Right atrium auricular region (tissue), 2 donors: ENCODE measurements at places on chromosomes 1 and 21.

GRCh38 chr1:53638360-53639035 lies 100.5 kb downstream of the GLIS1 start:
- no peak for DNase-seq

- DNase-seq, result no peak
Observed at GRCh38 chr1:114145504-114146151, 8.0 kb downstream of the SYT6 start.

- DNase-seq, result no peak
Observed at GRCh38 chr21:36065497-36066036, 4.3 kb upstream of the CBR1 start.

DNA sequence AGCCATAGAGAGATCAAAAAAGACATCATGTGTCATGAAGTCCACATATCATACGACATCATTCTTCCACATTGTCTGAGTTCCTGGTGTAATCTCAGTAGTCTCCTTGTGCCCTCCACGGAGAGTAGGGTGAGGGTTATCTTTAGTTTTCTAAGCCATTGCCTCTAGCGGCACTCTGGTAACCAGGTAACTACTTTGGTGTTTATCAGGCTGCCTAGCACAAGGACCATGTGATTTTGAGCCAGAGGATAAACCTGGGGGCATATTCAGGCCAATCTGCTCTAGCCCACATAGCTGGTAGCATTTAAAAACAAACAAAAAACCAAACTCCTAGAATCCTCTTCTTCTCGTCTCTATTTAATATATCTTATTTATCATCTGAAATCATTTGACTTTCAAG lies 147.4 kb downstream of the GDAP2 start:
- DNase-seq, result no peak

DNA sequence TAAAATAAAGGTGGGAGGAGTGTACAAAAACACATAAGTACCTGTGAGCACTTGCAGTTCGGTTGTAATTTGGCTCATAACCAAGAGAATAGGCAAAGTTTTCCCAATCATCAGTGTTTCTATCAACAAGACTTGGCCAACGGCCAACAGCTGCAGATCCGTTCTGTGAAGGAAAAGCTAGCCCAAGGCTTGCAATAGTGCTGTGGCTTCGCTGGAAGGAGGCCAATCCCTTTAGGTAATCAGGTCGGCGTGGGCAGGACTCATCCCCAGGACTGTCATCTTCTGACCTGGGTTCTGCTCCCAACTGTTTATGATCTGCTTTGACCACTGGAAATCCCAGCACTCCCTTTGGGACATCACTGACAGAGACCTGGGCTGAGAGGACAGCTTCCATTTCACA lies 107.8 kb downstream of the LYST start:
- no peak for DNase-seq

DNA sequence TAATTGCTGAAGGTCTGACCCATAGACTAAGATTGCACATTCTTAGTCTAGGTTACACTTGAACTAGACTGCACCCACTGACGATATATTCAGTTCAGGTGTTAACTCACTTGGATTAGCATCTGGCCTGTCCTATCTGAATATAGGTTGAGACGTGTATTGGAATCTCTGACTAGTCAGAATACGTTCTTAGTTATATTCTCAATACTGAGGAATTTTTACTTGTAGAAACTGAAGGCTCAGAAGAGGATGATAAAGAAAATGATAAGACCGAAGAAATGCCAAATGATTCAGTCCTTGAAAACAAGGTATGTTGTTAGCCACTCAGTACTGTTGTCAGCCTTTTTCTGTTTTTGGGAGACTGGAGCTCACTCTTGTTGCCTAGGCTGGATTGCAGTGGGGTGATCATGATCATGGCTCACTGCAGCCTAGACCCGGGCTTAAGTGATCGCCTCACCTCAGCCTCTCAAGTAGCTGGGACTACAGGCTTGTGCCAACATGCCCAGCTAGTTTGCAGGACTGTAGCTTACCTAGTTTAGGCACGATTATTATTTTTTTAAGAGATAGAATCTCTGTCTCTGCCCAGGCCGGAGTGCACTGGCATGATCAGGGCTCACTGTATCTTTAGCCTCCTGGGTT lies 10.8 kb downstream of the CCDC17 start:
- no peak for DNase-seq

- DNase-seq, result no peak
Observed at GRCh38 chr1:185561629-185562028, 172.6 kb upstream of the HMCN1 start.

- DNase-seq, result no peak
Observed at GRCh38 chr1:19478322-19478721, 7.0 kb downstream of the CAPZB start.

DNA sequence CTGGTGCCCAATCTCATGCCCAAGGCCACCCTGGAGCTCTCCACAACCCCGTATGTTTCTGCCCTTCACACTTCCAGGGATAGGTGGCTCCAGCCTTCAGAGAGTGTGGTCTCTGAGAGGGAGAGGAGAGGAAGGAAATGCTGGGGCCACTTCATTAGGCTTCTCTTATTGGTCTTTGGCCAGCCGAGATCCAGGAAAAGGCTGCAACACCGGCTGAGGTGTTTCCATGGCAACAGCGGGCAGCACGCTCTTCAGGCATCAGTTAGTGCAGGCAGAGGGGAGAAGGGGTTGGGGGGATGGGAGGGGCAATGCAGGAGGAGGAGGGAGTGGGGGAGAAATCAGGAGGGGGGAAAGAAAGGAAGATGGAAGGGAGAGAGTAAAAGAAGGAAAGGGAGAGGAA lies 275.1 kb upstream of the GJB5 start:
- DNase-seq, result no peak

DNA sequence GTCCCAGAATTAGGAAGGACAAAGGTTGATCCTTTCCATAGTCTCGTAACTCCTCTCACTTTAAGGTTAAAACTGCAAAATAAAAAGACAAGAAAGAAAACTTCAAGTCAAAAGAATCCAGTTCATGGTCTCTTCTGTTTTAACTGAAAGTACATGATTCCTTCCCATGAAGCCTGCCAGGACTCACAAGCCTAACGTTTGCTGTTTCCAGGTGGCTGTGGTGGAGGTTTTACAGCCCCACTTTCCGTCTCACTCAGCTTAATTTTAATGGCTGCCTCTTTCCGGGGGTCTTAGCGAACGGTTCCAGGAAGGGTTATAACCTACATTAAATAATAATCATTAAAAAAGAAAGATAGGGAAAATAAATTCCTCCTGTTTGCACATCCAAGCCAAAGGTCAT lies 136.8 kb upstream of the SPAG17 start:
- no peak for DNase-seq

GRCh38 chr1:101291562-101292380 lies 55.0 kb downstream of the S1PR1 start:
- DNase-seq, result no peak

DNA sequence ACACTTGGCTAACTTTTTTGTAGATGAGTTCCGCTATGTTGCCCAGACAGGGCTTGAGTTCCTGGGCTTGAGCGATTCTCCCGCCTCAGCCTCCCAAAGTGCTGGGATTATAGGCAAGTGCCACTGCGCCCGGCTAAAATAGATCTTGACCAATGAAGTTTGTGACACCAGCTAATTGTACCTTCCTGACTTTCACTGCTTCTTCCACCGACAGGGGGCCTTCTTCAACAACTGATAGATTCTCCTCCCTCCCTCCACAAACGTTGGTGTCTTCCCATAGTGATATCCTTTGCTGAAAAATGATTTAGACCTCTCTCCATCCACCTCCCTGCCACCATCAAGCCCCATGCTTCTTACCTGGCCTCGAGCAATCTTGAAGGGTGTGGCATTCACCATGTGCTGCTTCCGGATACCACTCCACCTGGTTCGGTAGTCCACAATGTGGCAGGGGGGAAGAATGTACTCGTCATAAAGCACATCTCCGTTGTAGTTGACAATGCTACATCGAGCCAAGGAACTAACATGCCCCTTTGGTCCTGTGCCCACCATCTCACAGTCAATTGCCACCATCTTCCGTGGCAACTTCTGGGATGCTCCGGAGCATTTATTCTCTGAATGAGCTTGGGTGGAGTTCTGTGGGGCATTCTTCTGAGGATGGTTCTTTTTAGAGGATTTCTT lies 1.6 kb upstream of the METTL25B start:
- DNase-seq, result no peak

GRCh38 chr1:52592637-52593323 lies 9.4 kb upstream of the GPX7 start:
- no peak for DNase-seq

DNA sequence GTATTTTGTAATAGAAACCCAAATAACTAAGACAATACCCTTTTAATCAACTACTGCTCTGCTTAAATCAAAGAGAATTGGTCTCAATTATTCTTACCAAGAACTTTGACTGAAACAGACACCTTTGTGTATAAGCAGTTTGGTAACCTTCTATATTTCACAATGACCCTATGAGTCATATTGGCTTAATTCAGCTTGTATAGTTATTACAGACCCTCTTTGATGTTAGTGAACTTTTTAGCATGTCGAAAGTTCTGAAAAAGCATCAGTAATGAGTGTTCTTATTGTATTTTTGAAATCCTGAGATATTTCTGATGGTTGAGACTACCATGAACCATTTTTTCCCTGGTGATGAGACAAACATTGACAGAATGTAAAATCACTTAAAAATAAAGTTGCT lies 43.3 kb upstream of the RABGAP1L start:
- no peak for DNase-seq

DNA sequence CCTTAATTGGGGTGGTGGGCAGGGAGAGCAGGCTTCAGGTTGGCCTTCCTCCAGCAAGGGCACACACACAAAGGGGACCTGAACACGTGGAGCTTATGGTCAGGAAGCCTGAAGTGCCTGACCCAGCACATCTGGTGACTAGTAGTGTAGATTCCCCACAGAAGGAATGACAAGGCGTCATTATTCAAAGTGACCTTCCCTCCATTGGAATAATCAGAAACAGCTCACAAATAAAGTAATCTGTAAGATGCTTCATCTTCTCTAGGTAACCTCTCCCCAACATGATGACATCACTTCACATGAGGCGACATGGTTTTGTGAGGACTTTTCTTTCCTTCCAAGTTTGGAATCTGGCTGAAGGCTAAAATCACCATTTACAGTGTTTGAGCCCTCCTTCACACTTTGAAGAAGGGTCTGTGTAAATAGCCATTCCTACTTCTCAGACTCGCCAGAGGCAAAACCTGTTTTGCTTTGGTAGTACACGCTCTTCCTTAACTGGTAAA lies 32.8 kb upstream of the ERG start:
- no peak for DNase-seq

GRCh38 chr1:28582248-28582615 lies 9.8 kb upstream of the RAB42 start:
- no peak for DNase-seq

DNA sequence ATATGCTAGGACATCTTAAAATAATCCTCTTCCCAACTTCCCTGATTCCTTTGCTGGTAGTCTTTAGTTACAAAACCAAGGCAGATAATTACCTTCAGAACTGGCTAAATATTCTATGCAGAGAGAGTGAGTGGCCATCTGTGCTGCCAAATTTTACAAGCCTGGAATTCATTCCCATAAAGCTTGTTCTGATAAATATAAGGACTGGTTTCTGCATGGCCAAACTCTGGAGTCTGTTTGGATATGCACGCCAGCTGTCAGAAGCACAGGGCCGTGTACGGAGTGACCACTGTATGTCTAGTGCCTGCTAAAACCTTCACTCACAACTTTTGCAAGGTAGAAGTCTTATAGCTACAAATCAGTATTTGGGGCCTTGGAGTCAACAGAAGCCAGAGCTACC lies 66.5 kb upstream of the RAVER2 start:
- no peak for DNase-seq

GRCh38 chr1:8473121-8473875 lies 155.4 kb downstream of the SLC45A1 start:
- DNase-seq, result no peak

GRCh38 chr1:210598135-210598652 lies 269.5 kb downstream of the HHAT start:
- DNase-seq, result peak; percentile 90

DNA sequence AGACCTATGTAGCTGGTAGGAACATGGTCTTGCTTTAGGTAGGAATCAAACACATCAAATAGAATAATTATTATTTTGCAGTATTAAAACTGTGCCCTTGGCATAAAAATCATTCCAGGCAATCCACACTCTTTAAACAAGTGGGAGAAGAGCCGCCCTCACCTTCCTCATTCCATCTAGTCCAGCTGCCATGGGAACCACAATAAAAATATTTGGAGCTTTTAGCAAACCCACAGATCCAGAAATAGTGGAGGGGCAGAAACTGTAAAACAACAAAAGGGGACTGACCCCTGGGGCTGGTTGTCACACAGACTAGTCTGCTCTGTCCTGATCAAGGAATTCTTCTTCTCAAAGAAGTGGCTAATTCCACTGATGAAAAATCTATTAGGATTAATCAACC lies 61.6 kb downstream of the PTPRC start:
- DNase-seq, result no peak

DNA sequence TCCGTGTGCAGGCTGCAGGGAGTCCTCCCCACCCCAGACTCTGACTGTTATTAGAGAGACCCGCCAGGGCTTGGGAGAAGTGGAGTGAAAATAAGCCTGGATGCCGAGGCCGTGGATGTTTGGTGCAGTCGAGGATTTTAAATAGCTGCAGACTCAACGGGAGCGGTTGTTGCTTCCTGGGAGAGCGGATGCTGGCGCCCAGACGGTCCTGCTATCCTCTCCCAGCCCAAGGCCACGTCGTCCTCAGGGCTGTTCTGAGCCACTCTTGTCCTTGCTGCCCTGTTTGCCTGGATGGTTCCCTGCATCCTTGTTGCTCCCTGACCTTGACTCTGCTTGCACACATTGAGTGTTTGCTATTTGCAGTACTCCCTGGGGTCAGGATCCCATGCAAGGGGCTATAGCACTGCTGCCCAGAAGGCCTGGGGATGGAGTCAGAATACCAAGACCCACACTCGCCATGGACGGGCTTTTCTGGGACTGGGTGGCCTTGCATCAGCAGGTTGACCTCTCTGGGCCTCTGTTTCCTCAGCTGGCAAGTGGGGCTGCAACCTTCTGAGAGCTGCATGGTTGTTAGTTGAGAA lies 205.3 kb upstream of the C1orf174 start:
- no peak for DNase-seq

DNA sequence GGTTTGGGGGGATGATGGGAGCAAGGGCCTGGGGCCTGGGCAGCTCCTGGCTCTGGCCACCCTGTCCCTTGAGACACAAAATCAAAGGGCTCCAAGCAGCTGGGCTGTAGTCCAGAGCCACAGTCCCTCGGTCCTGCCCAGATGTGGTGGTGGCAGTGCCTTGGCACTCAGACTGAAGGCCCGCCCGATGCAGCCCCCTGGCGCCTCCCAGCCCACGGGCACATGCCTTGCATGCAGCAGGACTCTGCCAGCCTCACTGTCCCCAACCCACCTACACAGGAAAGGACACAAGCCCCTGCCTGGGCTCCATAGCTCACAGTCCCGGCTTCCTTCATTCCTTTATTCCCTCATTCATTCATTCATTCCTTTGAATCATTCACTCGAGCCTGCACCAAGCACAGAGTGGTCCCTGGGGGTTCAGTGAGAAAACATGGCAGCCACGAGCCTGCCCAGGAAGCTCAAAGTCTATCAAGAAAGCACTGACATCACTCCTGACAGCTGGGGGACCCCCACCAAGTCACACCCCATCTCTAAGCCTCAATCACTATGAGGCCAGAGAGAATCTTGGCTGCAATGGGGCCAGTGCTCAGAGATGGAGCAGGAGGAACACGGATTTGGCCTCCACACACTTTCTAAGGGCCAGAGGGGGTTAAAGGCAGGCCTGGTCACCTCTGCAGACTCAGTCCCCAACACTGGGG lies 5.8 kb downstream of the SDC3 start:
- no peak for DNase-seq

- DNase-seq, result no peak
Observed at GRCh38 chr1:218625393-218625792, 280.3 kb downstream of the TGFB2 start.
